Activated T-cell treated with anti-CD3 and anti-CD28 coated beads for 48 hours (primary cell): ENCODE measurements at places on chromosomes 13 and 19.

DNA sequence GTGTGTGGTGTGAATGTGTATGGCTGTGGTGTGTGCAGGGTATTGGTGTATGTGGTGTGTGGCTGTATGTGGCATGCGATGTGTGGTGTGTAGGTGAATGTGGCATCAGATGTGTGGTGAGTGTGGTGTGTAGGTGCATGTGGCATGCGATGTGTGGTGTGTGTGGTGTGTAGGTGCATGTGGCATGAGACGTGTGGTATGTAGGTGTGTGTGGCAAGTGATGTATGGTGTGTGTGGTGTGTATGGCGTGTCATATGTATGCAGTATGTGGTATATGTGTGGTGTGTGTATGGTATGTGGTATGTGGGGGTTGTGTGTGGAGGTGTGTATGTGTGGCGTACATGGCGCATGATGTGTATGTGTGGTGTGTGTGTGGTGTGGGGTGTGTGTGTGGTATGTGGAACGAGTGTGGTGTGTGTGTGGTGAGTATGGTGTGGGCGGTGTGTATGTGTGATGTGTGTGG lies 63.4 kb downstream of the PEPD start:
- DNase-seq: no peak

DNA sequence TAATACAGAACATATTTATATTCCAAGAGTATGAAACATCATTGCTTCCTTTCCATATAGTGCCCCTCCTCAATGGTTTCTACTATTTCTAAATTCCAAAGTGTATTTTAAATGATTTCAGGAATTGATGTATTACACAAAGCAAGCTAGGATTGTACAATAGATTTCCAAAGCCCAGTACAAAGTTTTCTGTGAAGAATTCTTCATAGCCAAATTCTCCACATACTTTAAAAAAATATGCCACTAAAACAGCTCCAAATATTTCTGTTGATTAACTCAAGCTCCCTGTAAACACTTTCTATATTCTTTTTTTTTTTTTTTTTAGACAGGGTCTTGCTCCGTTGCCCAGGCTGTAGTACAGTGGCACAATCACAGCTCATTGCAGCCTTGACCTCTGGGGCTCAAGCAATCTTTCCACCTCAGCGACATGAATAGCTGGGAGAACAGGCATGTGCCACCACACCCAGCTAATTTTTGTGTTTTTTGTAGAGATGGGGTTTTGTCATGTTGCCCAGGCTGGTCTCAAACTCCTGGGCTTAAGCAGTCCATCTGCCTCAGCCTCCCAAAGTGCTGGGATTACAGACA lies 50.6 kb downstream of the ELF1 start:
- no peak for DNase-seq

GRCh38 chr13:26442541-26442940 lies 114.9 kb upstream of the WASF3 start:
- DNase-seq: no peak

- DNase-seq: no peak
Measured at GRCh38 chr13:111397202-111397880, 76.9 kb downstream of the TEX29 start.

DNA sequence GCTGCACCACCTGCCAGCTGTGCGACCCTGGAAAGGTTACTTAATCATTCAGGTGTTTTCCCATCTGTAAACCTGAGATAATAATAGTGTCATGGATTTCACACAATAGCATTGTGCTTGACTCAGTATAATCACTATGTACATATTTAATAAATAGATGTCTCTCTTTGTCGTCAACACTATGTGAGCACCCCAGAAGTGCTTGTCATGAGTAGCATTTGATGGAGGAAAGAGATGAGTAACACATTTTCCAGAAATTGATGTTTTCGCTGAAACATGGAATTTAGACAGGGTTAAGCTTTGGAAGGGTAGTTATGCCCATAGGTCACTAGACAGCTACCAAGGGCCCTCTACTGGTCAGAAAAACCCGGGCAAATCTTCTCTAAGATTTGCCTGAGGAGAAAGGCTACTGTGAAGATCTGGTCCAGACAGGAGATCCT lies 9.5 kb upstream of the MBNL2 start:
- no peak for DNase-seq

DNA sequence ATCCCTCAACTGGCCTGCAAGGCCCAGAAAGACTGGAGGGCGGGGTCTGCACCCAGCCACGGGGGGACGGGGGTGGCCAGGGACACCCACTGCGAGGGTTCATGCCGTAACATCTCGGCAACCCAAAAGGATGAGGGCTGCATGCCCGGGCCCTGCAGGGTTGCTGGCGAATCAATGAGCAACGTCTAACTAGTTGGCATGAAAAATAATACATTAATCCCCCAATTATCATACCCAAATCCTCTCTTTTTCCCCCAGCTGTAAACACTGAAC lies 232.2 kb downstream of the TUBA3C start:
- DNase-seq: no peak

GRCh38 chr13:25292301-25292700 lies 5.0 kb upstream of the MTMR6 start:
- DNase-seq: no peak
